ENCODE measurements at places on chromosomes 1 and 21.

- no peak for DNase-seq
Measured at GRCh38 chr1:66747501-66747900, 4.8 kb upstream of the DYNLT5 start.

GRCh38 chr1:183918589-183918988, 113.7 kb downstream of the RGL1 start:
- no peak for DNase-seq

- no peak for DNase-seq
Measured at GRCh38 chr21:39984286-39984991, 117.2 kb downstream of the PCP4 start.

- DNase-seq = no peak
Measured at GRCh38 chr1:160307118-160307791, 22.3 kb upstream of the PEX19 start.

DNA sequence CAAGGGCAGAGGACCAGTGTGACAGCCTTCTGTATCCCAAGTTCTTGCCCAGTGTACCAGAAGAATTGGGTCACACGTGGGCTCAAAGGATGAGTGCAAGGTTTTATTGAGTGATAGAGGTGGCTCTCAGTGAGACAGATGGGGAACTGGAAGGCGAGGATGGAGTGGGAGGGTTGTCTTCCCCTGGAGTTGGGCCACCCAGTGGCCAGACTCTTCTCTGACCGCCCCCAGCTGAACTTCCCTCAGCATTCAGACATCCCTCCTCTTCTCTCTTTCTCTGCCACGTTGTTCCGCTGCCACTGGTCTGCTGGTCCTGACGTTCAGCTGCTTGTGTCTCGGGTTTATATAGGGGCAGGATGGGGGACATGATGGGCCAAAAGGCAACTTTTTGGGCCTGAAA, 150.1 kb upstream of the IVNS1ABP start:
- DNase-seq = no peak

GRCh38 chr1:203649551-203649998, 22.9 kb downstream of the ATP2B4 start:
- peak; percentile 71 for DNase-seq

DNA sequence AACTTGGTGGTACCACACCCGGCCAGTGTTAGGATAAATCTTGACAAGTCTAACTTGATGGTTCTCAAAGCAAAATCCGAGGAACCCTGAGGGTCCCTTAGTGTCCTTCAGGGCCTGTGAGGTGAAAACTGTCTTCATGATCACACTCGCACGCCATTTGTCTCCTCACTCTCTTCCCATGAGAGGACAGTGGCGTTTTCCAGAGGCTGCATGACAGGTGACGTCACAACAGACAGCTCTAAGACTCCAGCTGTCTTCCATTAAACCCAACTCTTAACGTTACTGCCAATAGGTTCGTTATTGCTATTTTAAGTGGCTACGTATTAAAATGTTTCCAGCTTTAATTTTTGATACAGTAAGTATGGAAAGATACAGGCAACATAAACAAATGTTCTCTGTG, 13.8 kb downstream of the CFAP74 start:
- DNase-seq = no peak

- DNase-seq = peak; percentile 53
Measured at GRCh38 chr1:100353988-100354387, 1.7 kb downstream of the CDC14A start.

DNA sequence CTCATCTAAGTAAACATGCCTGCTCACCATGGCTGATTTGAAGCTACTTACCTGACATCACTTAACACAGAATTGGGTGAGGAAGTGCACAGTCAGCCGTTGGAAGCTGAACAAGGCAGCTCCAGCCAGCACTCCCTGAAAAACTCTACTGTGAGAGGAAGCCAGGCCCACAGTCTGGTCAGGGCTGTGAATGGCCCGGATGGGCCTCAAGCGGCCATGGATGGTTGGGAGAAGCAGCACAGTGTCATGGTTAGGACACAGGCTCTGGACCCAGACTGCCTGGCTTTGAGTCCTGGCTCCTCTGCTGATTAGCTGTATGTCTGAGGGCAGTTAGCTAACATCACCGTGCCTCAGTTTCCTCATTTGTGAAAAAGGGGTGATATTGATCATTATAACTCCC, 267.8 kb downstream of the GRIK3 start:
- no peak for DNase-seq

DNA sequence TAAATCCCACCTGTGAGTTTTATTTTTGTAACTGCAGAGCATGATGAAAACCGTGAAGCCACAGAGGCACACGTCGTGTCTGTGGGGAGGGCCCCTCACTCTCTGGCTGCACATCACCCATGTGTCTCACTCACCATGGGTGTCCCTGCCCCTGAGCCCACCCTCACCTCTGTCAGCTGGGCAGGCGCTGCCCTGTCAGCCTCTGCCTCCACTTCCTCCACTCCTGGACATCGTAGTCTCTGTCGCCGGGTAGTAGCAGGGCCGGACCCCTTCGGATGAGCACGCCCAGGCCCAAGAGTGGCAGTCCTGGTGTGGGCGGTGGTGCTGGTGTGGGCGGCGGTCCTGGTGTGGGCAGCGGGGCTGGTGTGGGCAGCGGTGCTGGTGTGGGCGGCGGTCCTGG, 37.3 kb downstream of the COL18A1 start:
- DNase-seq = no peak

DNA sequence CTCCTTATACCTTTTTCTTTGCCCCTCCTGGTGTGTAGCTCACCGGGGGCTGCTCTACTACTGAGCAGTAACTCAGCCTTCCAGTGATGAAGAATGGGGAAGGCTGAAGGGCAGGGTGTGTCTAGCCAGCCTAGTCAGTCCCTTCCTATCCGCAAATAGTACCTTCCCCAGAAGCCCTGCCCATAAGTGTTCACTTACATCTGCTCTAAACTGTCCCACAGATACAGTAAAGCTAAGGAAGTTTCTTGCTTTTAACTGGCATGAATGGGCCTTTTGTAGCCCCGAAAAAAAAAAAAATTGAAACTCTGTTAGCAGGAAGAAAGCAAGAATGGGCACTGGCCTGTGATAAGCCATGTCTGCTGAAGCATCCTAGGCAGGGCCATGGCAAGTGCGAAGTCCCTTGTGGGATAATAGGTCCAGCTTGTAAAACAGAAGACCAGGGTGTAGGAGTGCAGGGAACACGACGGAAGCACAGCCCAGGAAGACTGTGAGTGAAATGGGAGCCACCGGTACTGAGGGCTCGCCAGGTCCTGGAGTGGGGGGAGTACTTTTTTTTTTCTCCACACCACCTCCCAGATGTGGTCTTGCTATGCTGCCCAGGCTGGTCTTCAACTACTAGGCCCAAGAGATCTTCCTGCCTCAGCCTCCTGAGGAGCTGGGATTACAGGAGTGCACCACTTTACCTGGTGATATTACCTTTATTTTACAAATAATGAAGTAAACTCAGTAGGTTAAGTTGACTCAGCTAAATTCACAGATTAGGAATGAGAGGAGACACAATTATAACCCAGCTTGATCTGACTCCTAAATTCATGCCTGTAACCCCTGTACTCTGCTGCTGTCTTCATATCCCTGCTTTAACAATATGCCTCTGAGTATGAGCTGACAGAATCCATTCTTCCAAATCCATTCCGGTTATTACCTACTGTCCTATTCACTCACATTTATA, 347.5 kb downstream of the SMYD3 start:
- DNase-seq = peak; percentile 43

DNA sequence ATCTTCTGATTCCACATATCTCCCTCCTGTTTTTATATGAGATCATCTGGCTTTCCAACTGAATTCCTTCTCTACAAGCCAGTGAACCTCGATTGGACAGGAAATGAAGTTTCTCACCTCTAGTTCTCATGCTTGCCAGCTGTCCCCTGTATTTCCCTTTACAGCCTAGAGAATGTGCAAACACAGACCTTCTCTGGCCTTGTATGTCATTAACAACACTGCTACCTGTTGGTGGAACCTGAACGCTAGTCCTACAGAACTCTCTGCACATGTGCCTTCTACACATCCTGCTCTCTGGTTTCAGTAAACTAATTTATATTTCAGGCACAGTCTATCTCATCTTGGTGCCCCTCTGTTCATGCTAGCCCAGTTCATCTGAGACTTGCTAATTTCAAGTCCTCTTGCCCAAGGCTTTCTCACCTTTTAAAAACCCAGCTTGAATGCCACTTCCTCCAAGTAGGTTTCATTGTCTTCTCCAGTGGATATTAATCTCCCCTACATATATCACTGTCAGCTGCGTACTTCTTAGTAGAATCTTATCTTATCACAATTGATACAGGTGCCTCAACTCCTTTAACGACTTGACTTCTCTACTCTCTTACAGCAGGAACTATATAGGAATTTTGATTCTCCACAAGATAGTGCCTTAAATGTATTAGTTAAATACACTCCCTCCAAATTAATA, 549.9 kb downstream of the PLPP3 start:
- no peak for DNase-seq

DNA sequence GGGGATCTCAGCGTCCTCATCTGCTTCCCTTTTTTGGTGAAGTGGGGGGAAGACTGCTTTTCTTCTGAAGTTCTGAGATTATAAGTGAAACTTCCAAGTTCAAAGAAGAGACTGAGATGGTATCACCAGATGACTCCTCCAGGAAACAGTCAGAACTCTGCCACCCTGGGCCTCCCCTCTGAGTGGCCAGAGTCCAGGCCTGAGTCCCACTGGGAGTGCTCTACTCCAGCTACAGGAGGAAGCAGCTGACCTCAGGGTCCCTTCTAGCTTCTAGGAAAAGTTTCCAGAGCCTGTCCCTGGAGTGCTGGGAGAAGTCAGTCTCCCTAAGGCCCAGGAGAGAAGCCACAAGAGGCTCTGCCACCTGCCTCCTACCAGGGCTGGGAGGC, 104.7 kb downstream of the CASZ1 start:
- DNase-seq = no peak

- DNase-seq = no peak
Measured at GRCh38 chr1:244760471-244760870, 75.0 kb upstream of the COX20 start.

DNA sequence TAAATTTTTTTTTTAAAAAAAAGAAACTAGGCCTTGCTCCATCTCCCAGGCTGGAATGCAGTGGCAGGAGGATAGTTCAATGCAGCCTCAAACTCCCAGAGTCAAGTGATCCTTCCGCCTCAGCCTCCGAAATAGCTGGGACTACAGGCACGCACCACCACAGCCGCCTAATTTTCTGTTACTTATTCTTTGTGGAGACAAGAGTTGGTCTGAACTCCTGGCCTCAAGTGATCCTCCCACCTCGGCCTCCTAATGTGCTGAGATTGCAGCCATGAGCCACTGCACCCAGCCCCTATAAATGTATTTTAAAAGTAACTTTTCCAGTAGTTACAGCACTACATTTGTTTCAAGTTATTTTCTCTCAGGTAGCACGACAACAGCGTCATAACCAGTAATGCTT, 2.3 kb downstream of the BRWD1 start:
- DNase-seq = no peak

GRCh38 chr1:145918992-145919939, 749 bp upstream of the PEX11B start:
- DNase-seq = peak; percentile 26

DNA sequence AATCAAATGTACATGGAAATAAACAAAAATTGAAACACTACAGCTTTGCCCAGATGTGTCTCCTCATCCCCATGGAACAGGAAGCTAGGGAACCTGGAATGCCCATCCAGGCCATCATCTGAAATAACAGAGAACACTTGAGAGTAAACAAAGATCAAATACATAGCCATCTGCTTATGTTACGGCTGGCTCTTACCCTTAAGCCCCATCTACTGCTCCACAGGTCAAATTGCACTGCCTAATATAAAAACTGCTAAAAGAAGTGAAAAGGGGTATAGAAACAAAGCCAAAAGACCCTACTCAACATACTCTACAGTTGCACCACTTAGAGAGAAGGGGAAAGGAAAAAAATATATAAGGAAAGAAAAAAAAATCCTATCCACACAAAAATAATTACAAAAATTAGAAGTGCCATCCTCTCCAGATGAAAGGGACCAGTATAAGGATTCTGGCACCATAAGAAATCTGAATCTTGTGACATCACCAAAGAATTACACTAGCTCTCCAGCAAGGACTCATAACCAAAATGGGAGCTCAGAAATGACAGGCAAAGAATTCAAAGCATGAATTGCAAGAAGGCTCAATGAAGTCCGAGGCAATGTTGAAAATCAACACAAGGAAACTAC, 26.9 kb downstream of the OR6Y1 start:
- DNase-seq = peak; percentile 36

GRCh38 chr1:41558761-41559171, 74.3 kb upstream of the EDN2 start:
- no peak for DNase-seq

DNA sequence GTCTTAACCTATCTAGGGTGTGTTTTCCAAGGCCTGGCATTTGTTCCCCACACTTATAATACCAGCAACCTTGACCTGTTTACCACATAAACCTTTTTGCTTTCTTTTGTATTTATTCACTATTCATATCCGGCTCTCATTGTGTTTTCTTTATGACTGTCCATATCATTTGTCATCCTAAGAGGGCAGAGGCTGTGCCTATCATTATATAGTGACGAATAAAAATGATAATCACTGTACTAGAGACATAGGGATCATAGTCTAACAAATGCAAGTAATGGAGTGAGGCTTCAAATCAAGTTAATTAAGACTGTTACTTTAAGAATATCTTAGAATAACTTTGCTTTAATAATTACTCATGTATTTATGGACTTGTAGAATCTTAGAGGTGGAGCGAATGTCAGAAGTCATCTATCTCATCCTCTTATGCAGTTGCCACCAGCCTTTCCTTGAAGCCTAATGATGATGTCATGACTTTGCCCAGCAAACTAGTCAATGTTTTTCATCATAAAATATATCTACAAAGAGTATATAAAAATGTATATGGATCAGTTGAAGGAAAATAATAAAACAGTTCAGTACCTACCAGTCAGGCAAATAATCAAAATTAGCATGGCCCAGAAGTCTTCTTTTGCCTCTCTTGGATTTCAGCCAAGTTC, 4.7 kb upstream of the ETV3 start:
- DNase-seq = no peak

DNA sequence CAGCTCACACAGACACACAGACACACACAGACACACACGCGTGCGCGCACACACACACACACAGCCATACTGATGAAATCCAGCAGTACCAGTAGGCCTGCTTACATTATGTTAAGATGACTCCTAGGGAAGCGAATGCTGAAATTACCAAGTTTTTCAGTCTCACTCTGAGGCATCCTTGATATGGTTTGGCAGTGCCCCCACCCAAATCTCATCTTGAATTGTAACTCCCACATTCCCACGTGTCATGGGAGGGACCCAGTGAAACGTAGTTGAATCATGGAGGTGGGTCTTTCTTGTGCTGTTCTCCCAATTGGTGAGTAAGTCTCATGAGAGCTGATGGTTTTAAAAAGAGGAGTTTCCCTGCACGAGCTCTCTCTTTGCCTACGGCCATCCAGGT, 64.1 kb downstream of the TIAM1 start:
- peak; percentile 50 for DNase-seq

- peak; percentile 97 for DNase-seq
Measured at GRCh38 chr21:33441489-33442477, 38.0 kb downstream of the TMEM50B start.

GRCh38 chr1:167669209-167670124, 39.4 kb downstream of the RCSD1 start:
- peak; percentile 11 for DNase-seq

- DNase-seq = peak; percentile 55
Measured at GRCh38 chr1:42370876-42371549, 9.6 kb upstream of the RIMKLA start.

- DNase-seq = peak; percentile 41
Measured at GRCh38 chr1:233606813-233607212, 7.1 kb upstream of the KCNK1 start.

GRCh38 chr1:10637834-10638558, 158.4 kb downstream of the CASZ1 start:
- no peak for DNase-seq

- DNase-seq = peak; percentile 94
Measured at GRCh38 chr1:220336391-220337031, 64.3 kb upstream of the RAB3GAP2 start.
